Stimulated activated naive CD8-positive, alpha-beta T cell treated with anti-CD3 and anti-CD28 coated beads, Interleukin-15, amount 100 ng/mL, for 72 hours (primary cell): ENCODE measurements at places on chromosomes 5 and 9.
A peak's percentile ranks its signal among the peaks of the same experiment; 100 is the strongest.

DNA sequence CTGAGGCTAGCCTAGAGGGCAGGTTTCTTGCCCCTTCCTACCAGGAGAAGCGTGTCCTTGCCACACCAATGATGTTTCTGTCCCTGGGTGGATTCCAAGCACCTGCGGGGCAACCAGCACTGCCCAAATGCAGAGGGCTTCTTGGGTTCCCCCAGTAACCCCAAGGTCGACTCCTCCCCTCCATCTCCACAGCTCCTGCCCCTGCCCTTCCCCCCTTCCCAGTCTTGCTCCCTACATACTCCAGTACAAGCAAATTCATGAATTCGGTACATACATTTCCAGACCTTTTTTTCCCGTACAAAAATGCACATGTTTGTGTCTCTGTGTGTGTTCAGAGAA is 12.8 kb upstream of the JADE2 start:
- DNase-seq = no peak

GRCh38 chr9:107025260-107026035 is 162.5 kb downstream of the ZNF462 start:
- no peak for DNase-seq

DNA sequence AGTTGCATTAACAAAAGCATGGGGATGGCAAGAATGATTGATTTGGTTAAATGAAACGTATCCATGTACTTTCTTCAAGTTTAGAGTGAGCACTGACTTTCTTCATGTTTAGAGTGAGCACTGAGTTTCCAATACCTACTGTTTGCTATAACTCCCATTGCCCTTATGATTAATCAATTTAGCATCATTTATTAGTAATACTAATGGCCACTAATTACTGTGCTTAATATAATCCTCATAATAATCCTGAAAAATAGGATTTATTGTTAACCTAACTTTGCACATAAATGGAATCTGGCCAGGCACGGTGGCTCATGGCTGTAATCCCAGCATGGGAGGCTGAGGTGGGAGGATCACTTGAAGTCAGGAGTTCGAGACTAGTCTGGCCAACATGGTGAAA is 22.1 kb upstream of the GPR21 start:
- DNase-seq = no peak

DNA sequence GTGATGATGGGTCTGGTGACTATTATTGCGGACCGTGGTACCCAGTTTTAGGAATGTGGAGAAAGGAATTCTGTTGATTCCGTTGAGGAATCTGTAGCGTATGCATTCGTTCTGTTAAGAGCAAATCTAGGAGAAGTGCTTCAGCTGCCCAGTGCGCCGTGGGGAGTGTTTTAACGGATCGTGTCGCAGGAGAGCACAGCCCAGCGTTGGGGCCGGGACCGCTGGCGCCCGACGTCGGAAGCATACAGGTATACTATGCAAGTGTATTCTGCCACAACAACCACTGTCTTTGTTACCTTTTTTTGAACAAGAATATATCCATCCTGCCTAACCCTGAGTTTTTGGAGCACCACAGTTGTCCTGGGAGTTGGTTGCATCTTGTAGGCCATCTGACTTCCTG is 42.7 kb downstream of the TENT4A start:
- no peak for DNase-seq

DNA sequence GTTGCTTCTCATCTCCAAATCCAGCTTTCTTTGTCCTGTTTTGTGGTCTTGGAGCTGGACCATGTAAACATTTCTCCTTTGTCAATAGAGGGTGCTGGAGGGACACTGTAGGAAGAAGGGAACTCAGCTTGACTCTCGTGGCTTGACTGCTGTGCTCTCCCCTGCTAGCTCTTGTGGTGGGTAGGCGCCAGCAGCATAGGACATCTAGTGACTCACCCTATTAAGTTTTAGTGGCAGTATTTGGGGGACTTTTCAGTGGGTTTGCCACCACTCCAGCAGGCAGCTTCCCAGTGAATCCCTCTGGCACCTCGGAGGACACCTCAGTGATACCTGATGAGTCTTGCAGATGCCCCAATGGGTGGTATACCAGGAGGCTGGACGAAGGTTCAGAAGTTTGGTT is 97.8 kb downstream of the TSSK1B start:
- DNase-seq = peak; percentile 15

DNA sequence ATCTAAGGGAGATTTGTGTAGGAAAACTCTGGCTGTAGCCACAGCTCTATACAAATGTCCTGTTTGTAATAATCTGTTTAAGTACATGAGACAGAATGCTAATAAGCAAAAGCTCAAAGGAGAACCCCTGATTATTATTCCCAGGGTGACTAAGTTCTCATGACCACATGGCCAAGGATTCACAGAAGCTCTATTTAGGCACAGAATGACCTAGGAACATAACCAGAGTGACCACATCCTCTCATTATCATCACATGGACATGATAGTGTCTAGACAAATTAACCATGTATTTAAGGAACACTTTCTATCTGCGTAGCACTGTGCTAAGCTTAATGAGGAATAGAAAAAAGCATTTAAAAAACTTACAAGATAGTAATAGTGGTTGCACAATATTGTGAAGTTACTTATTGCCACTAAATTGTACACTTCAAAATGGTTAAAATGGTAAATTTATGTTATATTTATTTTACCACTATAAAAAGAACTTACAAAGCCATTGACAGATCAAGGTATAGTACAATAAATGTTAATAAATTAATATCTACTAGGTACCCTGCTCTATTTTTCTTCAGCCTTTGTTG is 56.3 kb downstream of the STX17 start:
- DNase-seq = no peak

DNA sequence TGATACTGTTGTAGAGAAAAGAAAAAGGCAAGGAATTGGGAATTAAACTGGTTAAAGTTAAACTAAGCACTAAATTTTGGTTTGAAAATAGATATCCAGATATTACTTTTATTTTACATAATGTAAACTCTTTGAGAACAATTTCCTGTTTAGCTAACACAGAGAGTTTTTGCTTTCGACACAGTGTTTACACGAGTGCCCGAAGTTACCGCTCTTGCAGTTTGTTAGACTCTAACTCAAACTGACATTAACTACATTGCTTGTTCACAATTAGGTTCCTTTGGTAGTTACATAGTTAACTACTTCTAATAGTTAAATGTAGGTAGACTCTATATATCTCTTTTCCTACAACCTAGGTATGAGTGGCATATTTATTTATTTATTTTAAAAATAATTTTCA is 117.1 kb upstream of the CHD1 start:
- no peak for DNase-seq

- no peak for DNase-seq
Measured at GRCh38 chr5:34459908-34460307, 196.2 kb upstream of the RAI14 start.

DNA sequence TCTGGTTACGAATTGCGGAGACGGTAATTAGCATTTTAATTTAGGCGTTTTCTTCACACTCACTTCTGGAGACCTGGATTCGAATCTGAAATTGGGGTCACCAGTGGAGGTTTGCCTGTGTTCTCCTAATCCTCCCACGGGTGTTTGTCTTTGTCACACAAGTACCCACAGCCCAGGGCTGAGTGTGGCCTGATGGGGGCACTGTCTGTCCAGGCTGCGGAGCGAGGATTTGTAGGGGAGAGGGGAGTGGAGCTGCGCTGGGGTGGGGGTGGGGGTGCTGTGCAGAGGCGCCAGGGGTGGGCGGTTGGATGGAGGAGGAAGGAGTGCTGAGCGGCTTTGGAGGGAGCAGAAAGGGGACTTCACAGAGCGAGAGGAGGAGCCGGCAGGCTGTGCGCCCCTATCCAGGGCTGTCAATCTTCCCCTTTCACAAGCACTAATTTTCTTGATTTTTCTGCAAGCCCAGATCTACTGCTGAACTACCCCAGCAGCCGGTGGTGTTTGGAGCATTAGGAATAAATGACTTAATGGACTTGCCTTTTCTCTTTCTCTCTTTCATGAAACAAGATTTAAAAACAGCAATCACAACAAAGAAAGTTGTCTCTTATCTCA is 53.1 kb downstream of the TSPAN17 start:
- no peak for DNase-seq

GRCh38 chr5:6112538-6112937 is 265.8 kb downstream of the MED10 start:
- no peak for DNase-seq

GRCh38 chr5:74953937-74954720 is 87.9 kb upstream of the FAM169A start:
- DNase-seq = no peak

DNA sequence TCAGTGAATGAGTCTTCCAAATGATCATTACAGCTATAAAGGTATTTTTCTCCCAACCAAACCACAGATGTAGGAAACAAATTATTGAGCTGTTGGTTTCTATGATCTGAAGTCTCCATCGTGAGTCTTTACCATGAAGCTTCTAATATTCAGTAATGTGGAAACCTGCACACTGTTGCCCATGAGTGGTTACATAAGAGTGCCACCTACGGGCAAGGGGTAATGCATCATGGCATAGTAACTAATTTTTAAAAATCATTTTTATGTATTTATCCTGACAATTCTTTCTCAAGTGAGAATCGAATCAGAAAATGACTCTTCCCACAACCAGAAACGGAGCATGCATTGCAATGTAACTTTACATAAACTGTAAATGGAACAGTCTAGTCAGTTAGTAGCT is 282.5 kb upstream of the SMARCA2 start:
- no peak for DNase-seq

DNA sequence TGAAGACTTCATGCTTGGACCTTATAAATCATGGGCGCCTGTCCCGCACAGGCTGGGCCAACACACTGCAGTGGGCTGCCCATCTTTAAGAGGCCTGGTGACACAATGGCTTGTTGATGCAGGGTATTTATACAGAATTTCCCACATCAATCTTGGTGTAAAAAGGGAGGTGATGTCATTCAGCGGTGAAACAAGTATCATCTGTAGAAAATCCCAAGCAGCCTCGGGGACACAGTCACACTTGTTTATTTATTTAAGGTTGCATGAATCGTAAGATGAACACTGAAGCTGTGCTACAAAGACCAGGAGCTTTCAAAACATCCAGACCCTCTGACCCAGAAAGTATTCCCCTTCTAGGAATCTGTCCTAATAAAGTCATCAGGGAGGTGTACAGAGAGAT is 40.5 kb downstream of the SMIM23 start:
- DNase-seq = no peak

DNA sequence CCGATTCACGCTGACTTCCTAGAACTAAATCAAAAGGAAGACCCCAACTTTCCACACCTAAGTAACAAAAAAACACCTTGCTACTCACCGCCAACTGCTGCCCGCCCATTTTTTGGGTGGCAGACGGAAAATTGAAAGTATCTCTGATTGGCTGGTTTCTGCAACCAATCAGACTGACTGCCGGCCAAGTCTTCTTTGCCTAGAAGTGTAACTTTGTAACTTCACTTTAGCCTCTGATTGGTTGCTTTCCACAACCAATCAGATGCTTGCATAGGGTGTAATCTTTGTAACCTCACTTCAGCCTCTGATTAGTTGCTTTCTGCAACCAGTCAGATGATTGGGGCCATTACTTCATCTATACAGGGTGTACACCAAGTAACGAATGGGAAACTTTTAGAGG is 42.6 kb upstream of the ANKH start:
- no peak for DNase-seq

- no peak for DNase-seq
Measured at GRCh38 chr9:119375892-119376291, 6.7 kb upstream of the BRINP1 start.

GRCh38 chr9:116812231-116813030 is 125.3 kb downstream of the TRIM32 start:
- DNase-seq = no peak

- peak; percentile 33 for DNase-seq
Measured at GRCh38 chr5:40402007-40402364, 277.7 kb upstream of the PTGER4 start.

DNA sequence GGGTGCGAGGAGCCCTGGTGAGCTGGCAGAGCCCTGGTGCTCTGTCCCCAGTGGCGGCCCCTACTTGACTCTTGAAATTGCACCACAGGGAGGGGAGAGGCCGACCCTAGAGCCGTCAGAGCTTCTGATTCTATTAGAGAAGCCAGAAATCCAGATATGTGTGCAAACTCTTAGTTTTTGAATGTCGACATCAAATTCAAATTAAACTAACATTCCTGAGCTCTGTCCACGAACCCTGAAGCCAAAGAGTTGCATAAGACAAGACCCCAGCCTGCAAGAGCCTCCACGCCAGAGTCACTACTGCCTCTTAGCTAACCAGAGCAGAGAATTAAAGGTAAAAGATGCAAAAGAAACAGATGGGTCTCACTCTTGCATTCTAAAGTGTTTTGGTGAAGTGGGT is 29.8 kb upstream of the MSX2 start:
- no peak for DNase-seq

- DNase-seq = no peak
Measured at GRCh38 chr5:87410931-87411330, 1.8 kb downstream of the CCNH start.

GRCh38 chr5:135238622-135239452 is 160.2 kb downstream of the MACROH2A1 start:
- no peak for DNase-seq

DNA sequence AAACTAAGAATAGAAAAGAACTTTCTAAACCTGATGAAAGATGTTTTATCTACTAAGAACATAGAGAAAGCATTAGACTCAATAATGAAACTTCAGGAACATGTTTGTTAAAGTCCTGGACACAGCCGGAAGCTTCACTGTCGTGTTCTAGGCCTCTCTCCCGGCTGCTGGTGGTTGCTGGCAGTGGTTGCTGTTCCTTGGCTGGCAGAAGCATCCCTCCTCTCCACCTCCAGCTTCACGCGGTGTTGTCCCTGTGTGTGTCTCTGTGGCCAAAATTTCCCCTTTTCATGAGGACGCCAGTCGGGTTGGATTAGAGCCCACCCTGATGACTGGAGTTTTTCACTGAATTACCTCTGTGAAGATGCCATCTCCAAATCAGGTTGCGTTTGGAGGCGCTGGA is 6.5 kb upstream of the MED10 start:
- no peak for DNase-seq
